RPMI8226 (cell line): ENCODE measurements at places on chromosomes 1 and 21.

DNA sequence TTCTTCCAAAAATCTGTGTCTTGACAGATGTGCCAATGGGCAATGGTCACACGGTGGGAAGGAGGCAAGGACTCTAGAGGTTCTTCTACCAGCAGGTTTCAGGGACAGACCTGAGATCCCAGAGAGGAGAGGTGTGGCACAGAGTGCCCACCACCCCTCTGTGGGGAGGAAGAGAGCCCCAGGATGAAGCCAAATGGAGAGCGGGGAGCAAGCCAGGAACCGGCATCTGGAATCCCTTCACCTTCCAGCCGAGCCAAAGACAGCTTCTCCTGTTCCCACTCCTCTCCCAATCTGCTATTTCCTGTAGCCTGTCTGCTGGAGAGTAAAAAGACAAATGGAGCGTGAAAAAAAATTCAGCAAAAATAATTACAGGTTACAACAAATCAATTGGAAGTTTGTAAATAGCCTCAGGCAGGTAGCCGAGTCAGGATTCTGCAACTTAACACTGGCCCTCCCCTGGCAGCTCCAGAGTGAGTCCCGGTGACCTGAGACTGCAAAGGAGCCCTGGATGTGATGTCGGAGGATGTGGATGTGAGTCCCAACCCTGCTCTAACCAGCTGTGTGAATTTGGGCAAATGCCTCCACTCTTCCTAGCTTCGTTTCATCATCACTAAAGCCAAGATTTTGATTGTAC, 45.4 kb upstream of the LRRN2 start:
- DNase-seq: no peak

DNA sequence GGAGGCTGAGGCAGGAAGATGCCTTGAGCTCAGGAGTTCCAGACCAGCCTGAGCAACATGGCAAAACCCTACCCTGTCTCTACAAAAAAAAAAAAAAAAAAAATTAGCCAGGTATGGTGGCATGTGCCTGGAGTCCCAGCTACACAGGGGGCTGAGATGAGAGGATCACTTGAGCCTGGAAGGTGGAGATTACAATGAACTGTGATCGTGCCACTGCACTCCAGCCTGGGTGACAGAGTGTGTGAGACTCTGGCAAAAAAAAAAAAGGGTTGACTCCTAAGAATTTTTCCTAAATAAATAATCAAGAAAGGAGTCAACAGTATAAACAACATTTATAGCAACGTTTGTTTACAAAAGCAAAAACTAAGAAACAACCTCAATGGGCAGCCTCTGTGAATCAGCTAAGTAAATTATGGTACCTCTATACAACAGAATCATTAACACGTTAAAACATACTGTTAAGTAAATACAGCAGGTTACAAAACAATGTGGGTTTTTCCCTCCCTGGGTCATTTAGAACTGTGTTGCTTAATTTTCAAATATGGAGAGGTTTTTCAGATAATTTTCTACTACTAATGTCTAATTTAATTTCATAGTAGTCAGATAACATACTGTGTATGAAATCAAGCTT, 56.8 kb downstream of the SLC30A10 start:
- DNase-seq: no peak

- no peak for DNase-seq
Measured at GRCh38 chr1:5717031-5717682, 275.1 kb downstream of the NPHP4 start.

GRCh38 chr1:87120779-87121178, 206.3 kb downstream of the HS2ST1 start:
- no peak for DNase-seq

DNA sequence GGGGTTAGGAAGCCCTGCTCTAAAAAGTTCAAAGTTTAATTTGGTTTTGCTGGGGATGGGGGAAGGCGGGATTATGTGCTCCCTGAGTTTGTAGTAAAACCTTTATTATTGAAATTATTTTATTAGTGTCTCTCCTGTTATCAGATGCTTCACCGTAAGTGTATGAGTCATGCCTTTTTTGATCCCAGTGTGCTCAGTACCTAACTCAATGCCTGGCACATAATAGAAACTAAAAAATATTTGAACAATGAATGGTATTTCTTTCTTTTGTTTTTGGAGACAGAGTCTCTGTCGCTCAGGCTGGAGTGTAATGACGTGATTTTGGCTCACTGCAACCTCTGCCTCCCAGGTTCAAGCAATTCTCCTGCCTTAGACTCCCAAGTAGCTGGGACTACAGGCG, 6.4 kb downstream of the SNRPE start:
- DNase-seq: no peak

GRCh38 chr1:94641990-94642389, 100.4 kb upstream of the F3 start:
- DNase-seq: no peak

DNA sequence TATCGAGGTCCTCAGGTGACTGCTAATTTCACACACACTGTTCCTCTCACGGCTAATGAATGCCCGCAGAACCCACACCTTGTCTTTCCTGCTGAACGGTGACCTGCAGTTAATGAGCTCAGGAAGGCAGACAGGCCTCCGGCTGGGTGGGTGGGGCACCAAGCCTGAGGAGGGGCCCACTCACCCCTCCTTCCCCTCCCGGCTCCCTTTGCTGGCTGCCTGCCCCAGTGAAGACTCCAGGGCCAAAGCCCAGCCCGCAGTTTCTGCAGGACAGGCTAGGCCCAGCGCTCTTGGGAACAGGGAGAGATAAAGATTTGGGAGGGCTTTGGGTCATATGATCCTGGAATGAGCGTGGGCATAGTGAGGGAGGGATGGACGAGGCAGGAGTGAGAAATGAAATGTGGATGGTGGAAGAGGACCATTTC, 26.4 kb downstream of the FOXO6 start:
- DNase-seq: no peak

- DNase-seq: peak; percentile 93
Measured at GRCh38 chr1:153532769-153533599, 2.8 kb downstream of the S100A6 start.

DNA sequence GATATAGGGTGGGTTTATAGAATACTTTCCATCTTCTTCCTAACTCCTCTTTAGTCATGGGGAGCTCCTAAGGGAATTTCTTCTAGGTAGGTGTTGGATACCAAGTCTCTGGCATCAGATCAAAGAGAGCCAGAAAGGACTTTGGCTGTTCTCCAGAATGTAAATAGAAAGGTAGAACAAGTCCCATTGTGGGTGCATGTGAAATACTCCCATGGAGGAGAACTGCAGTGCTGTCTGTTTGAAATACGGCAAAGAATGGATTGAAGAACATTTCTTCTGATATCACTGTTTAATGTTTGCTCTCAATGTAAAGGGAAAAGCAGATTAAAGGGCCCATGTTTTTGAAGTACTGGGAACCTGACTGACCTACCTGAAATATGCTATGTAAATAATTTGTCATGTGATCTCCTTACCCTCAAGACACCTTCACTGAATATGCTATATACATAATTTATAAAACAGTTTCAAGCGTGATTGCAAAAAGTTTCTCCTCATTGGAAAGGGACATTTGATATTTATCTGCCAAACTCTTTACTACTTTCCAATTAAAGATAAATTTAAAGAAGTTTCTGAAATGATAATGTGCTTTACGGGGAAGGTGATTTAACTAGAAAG, 65.9 kb downstream of the LAMC1 start:
- DNase-seq: no peak

GRCh38 chr1:72037745-72038343, 244.5 kb downstream of the NEGR1 start:
- peak; percentile 40 for DNase-seq

GRCh38 chr1:156924478-156925153, 4.2 kb downstream of the LRRC71 start:
- no peak for DNase-seq

GRCh38 chr1:172630868-172631267, 28.0 kb upstream of the FASLG start:
- no peak for DNase-seq

DNA sequence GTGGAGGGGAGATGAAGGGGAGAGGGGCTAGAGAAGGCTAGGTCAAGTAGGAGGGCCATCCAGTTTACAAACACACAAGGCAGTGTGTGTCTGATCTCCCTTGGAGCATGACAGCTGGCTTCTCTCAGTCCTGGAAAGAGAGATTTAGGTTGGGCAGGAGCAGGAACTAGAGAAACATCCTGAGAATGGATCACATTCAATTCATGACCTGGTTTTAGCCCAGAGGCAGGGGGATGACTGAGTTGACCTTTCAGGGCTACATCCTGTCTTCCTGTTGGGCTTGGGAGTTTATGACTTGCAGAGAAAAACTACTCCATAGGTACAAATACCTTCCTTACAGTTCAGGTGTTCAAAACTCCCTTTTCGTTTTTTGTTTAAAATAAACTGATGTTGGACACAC, 97.0 kb downstream of the IGSF21 start:
- DNase-seq: no peak

- peak; percentile 68 for DNase-seq
Measured at GRCh38 chr1:7942214-7942921, 1.7 kb upstream of the TNFRSF9 start.

GRCh38 chr1:117576236-117576635, 29.6 kb upstream of the TENT5C start:
- no peak for DNase-seq

GRCh38 chr21:20527731-20528460, 470.3 kb upstream of the NCAM2 start:
- DNase-seq: no peak

DNA sequence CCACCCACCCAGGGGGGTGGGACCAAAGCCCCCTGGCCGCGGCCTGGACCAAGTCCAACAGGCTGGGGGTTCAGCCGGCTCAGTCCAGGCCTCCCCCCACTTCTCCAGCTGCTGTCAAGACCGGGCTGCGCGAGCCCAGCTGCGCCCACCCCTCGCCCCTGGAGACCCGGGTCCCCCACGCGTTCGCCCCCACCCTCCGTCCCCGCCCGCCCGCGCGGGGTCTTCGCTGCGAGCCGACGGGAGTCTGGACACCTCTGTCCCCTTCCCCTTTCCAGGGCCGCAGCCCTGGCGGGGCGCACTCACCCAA, 253 bp downstream of the RAP1GAP start:
- DNase-seq: no peak

- DNase-seq: no peak
Measured at GRCh38 chr1:163770265-163770664, 448.5 kb downstream of the NUF2 start.

DNA sequence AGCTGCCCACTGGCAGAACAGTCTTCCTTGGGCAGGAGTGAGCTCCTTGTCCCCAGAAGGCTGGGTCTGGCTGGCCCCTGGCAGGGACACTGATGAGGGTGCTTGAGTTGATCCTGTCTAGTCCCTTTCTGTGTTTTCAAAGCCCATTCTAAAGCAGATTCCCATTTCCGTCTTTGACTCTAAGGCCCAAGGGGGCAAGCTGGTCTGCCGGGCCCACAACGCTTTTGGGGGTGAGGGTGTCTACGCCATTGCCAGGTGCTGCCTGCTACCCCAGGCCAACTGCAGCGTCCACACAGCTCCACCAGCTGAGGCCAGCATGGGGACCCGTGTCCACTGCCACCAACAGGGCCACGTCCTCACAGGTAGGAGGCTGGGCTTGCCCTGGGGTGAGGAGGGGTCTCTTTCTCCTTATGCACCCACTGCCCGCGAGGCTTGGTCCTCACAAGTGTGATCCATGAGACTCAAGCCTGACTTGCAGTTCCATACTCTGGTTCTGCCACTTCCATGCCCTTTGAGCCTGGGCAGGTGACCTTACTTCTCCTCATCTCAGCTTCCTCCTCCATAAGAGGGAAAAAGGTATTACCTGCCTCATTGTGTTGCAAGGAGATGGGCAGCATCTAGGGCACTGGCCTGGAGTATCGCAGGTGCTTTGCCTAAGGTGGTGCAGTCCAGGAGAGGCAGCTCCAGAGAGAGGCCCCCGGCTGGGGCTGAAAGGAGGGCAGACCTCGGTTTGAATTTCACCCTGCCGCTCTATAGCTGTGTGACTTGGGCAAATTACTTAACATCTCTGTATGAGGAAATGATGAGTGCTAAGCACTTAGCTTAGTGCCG, 20.2 kb downstream of the PCSK9 start:
- DNase-seq: no peak

DNA sequence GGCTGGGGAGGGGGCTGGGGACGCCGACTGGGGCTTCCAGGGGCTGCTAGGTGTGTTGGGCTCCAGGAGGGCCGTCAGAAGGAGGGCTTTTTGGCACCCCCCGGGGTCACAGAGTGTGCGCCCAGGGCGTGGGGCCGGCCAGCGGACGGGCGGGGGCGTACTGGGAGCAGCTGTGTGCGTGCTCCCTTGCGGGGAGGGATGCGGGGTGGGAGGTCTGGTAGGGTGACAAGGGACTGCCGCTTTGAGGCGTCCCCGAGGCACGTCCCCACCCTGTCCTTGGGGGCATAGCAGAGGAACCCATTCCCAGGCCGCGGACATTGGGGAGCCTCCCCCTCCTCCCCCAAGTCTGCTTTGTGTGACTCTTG, 1.1 kb downstream of the FOXO6 start:
- no peak for DNase-seq

DNA sequence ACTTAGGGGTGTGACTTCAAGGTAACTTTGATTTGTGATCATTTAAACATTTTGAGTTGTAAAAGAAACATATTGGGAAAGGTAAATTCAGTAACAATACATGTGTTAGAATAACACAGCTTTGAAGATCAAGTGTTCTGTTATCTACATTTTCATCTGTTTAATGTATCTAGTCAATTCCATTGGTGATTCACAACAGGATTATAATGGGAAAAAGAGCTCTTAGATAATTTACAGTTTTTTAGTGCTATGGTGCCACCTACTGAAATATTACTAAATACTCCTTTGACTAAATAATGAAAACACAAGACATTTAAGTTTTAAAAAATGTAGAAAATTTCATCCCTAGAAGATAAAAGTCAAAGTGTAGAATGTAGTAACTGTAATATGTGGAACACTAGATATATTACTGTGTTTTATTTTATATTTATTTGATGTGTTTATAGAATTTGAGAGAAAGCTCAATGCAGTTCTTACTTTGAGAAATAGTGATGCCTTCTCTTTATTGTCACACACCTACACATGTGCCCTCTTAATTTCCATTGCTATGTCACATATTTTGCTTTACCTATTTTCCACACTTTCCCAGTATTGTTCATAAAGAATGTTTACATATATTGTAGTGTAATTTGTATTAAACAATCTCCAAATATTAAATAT, 47.4 kb downstream of the PTPRC start:
- DNase-seq: no peak

- no peak for DNase-seq
Measured at GRCh38 chr1:94094469-94095111, 26.4 kb downstream of the ABCA4 start.

- peak; percentile 65 for DNase-seq
Measured at GRCh38 chr1:15848143-15848928, 829 bp downstream of the SPEN start.

DNA sequence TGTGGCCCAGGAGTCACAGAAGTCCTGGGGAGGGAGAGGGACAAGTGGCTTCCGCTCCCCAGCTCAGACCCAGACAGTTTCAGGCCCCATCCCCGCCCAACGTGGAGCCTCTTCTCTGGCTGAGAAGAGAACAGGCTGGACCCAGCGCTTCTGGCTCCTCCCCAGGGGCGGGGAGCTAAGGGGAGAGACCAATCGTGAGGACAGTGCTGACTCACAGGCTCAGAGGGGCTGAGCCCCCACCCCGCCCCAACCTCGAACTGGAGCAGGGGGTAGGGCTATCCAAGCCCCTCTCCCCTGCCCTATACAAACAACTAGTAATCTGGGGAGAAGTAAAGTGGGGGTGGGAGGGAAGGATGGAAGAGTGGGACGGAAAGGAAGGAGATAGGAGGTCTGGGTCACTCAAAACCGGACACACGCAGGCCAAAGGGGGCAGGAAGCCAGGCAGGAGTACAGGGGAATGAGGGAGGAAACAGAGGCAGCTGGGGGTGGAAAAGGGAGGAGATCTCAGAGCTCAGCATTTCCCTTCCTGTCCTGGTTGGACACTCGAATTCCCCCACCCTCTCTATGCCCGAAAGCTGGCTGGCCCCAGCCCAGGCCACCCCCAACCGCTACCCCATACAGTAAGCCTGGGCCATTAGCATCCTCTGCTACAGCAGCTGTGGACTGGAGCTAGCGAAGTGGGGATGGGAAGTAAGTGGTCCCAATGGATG, at the start of gene SHC1:
Gene SHC1 (minus strand): TSS at position 117 of the 710 bp plus-strand sequence. CDS start 221 bp downstream, outside the sequence.
- DNase-seq: peak; percentile 94
